ENCODE measurements at places on chromosomes 7 and 10. TPM values are rescaled to one million over a fixed set of nuclear protein-coding genes. Genes with fewer than 3 reads are reported as not detected.

SFMBT2 gene
- total RNA-seq: 2.9 TPM

PHYHIPL gene
- total RNA-seq: not detected

GIMAP1 gene
- total RNA-seq: 0.81 TPM

GCC1 gene
- total RNA-seq: 19.0 TPM

CADPS2 gene
- 10.5 TPM for total RNA-seq

MMD2 gene
- not detected for total RNA-seq

ACTL6B gene
- not detected for total RNA-seq

MMP21 gene
- total RNA-seq: not detected

HMX3 gene
- total RNA-seq: not detected

CYP3A4 gene
- not detected for total RNA-seq

FRG2B gene
- total RNA-seq: not detected

ITGB8 gene
- total RNA-seq: 11.5 TPM

AOC1 gene
- total RNA-seq: not detected

SPDYE16 gene
- total RNA-seq: not detected

PRRT4 gene
- 1.8 TPM for total RNA-seq

IL6 gene
- total RNA-seq: 291 TPM

ANXA11 gene
- 122 TPM for total RNA-seq

FAM131B gene
- 0.97 TPM for total RNA-seq

AUTS2 gene
- total RNA-seq: 3.2 TPM

HOXA13 gene
- total RNA-seq: not detected

PAPOLB gene
- 0.49 TPM for total RNA-seq

SEM1 gene
- total RNA-seq: 16.4 TPM

OR2A5 gene
- total RNA-seq: not detected

CNPY1 gene
- not detected for total RNA-seq

FGFBP3 gene
- not detected for total RNA-seq

ANKRD1 gene
- total RNA-seq: 178 TPM

TMEM213 gene
- total RNA-seq: not detected

HTR5A gene
- total RNA-seq: not detected

NSUN5 gene
- total RNA-seq: 10.3 TPM

AKR1C3 gene
- 82.9 TPM for total RNA-seq

NKX2-3 gene
- not detected for total RNA-seq

SORBS1 gene
- total RNA-seq: 5.8 TPM

TRPV5 gene
- total RNA-seq: not detected

INHBA gene
- 1.4 TPM for total RNA-seq

C7orf33 gene
- not detected for total RNA-seq

NEBL gene
- 3.2 TPM for total RNA-seq

IFIT1B gene
- total RNA-seq: not detected

RARRES2 gene
- total RNA-seq: not detected

VAX1 gene
- total RNA-seq: not detected

PRDX3 gene
- total RNA-seq: 174 TPM

C10orf105 gene
- total RNA-seq: not detected

WEE2 gene
- total RNA-seq: not detected

TACR2 gene
- 0.18 TPM for total RNA-seq

KIAA1549 gene
- total RNA-seq: 1.3 TPM
